ENCODE measurements at places on chromosomes 11 and 22.

- no peaks in the 10 kb centered on the region for H3K36me3 ChIP-seq
- DNase-seq = no peak
- H3K4me3 ChIP-seq = no peak overlapping the region
- no peak overlapping the region for H3K27ac ChIP-seq
- H3K4me1 ChIP-seq = peaks cover 6% of the 10 kb centered on the region
Measured at GRCh38 chr11:19558189-19558986, 154.2 kb upstream of the NAV2 start.

GRCh38 chr22:39284142-39284980 lies 35.1 kb downstream of the RPL3 start:
- no peak overlapping the region for H3K27ac ChIP-seq
- no peak for DNase-seq
- peaks cover under 1% of the 10 kb centered on the region for H3K27me3 ChIP-seq
- peaks cover 36% of the 10 kb centered on the region for H3K4me1 ChIP-seq
- H3K4me3 ChIP-seq = no peak overlapping the region

DNA sequence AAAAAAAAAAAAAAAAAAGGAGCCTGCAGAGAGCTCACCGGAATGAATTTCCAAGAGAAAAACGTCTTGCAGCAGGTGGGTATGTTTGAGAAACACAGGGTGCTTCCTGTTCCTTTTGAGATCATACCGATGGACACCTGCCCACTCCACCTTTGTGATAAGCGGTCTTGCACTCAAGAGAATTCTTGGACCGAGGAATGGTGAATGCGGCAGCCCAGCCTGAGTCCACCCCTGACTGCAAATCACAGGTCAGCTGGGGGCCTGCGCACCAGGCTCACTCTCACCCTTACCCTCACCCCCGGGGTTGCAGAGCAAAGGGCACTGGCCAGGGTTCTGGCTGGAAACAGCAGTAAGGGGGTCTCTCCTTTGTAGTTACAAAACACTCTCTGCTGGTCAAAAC lies 16.8 kb upstream of the TEF start:
- no peak overlapping the region for H3K27ac ChIP-seq
- no peaks in the 10 kb centered on the region for H3K36me3 ChIP-seq
- peaks cover 42% of the 10 kb centered on the region for H3K4me1 ChIP-seq
- H3K4me3 ChIP-seq = no peak overlapping the region
- peaks cover under 1% of the 10 kb centered on the region for H3K27me3 ChIP-seq

- H3K36me3 ChIP-seq = no peaks in the 10 kb centered on the region
- H3K4me1 ChIP-seq = peaks cover 9% of the 10 kb centered on the region
- H3K27ac ChIP-seq = no peak overlapping the region
- DNase-seq = no peak
- H3K4me3 ChIP-seq = no peak overlapping the region
- peaks cover 9% of the 10 kb centered on the region for H3K27me3 ChIP-seq
Measured at GRCh38 chr22:47994601-47995263, 1232.3 kb downstream of the TBC1D22A start.

DNA sequence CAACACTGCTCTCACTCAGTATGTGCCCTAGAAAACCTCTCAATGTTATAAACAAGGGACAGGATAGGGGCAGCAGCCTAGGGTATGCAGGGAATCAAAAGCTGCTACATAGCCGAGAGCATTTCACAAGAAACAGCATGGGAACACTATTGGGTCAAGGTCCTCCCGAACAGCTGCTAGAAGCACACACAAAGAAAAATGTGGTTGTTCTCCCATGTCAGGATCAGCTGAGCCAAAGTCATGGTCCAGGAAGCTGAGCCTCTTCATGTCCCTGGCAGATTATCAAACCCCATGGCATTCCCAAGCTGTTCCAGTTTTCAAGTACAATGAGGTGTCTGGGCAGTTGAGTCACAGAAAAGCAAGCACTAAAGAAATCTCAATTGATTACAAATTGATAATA lies 21.0 kb upstream of the GDPD4 start:
- DNase-seq = no peak
- no peak overlapping the region for H3K4me3 ChIP-seq
- no peaks in the 10 kb centered on the region for H3K27me3 ChIP-seq
- no peaks in the 10 kb centered on the region for H3K4me1 ChIP-seq
- peaks cover 38% of the 10 kb centered on the region for H3K36me3 ChIP-seq
- no peak overlapping the region for H3K27ac ChIP-seq

GRCh38 chr11:93482556-93482955 lies 60.6 kb downstream of the SMCO4 start:
- peaks cover 13% of the 10 kb centered on the region for H3K36me3 ChIP-seq
- H3K27ac ChIP-seq = peak overlapping the region; percentile 23
- H3K27me3 ChIP-seq = peaks cover 3% of the 10 kb centered on the region
- DNase-seq = no peak
- H3K4me3 ChIP-seq = no peak overlapping the region

DNA sequence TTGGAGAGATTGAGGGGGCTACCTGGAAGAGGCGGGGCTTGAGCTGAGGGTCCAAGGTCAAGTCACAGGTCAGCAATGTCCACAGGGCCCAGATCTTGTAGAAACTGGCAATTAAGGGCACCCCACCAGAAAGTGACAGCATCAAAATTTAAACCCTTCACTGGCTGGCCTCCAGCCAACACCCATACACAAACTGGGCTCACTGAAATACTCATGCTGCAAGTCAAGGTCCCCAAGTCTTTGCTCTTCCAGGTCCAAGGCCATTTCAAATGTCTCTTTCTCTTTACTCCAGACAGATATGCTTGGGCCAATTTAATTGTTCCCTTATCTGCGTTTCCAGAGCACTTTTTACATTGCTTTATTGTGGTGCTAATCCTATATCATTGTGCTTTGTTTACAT lies 36.4 kb downstream of the LMO2 start:
- H3K27ac ChIP-seq = no peak overlapping the region
- no peak for DNase-seq
- peaks cover 27% of the 10 kb centered on the region for H3K4me1 ChIP-seq

- peaks cover 68% of the 10 kb centered on the region for H3K27me3 ChIP-seq
- H3K36me3 ChIP-seq = no peaks in the 10 kb centered on the region
- peaks cover 56% of the 10 kb centered on the region for H3K4me1 ChIP-seq
- peak overlapping the region; percentile 76 for H3K4me3 ChIP-seq
- DNase-seq = no peak
- H3K27ac ChIP-seq = no peak overlapping the region
Measured at GRCh38 chr11:46331282-46331984, 15.8 kb upstream of the DGKZ start.

GRCh38 chr11:272931-273198 lies 5.3 kb upstream of the NLRP6 start:
- peaks cover 27% of the 10 kb centered on the region for H3K27me3 ChIP-seq
- no peak overlapping the region for H3K27ac ChIP-seq
- H3K4me1 ChIP-seq = peaks cover 36% of the 10 kb centered on the region
- no peak for DNase-seq

DNA sequence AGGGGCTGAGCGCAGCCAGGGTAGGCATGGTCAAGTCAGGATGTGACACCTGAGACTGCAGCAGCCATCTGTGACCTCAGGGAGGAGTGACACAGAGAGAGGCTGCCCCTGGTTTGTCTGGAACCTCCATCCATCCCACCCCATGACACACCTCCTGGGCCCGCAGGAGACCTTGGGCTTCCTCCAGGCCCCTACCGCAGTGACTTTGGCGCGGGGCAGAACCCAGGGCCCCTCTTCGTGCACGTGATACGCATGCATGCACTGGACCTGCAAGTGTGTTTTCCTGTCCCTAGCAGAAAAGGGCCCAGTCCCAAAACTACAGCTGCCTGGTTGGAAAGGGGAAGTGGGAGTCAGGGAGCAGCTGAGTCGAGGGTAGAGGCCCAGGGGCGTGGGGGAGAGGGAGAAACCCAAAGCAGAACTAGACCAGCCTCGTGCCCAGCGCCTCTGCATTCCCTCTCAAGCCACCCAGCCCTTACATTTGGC lies 7.9 kb upstream of the CYTH4 start:
- no peak for DNase-seq
- H3K27me3 ChIP-seq = peaks cover 32% of the 10 kb centered on the region
- no peak overlapping the region for H3K4me3 ChIP-seq
- H3K36me3 ChIP-seq = no peaks in the 10 kb centered on the region
- H3K4me1 ChIP-seq = peaks cover 24% of the 10 kb centered on the region

- peaks cover 6% of the 10 kb centered on the region for H3K27me3 ChIP-seq
- H3K4me1 ChIP-seq = peaks cover 65% of the 10 kb centered on the region
- H3K27ac ChIP-seq = peak overlapping the region; percentile 38
- H3K36me3 ChIP-seq = no peaks in the 10 kb centered on the region
- H3K4me3 ChIP-seq = no peak overlapping the region
Measured at GRCh38 chr11:128417607-128418324, 169.6 kb downstream of the ETS1 start.

- no peak overlapping the region for H3K27ac ChIP-seq
- H3K4me1 ChIP-seq = peaks cover 41% of the 10 kb centered on the region
- H3K4me3 ChIP-seq = no peak overlapping the region
- no peaks in the 10 kb centered on the region for H3K36me3 ChIP-seq
- DNase-seq = no peak
Measured at GRCh38 chr11:112810951-112811350, 150.3 kb upstream of the NCAM1 start.

- no peak for DNase-seq
- peaks cover 12% of the 10 kb centered on the region for H3K4me1 ChIP-seq
- no peak overlapping the region for H3K27ac ChIP-seq
- no peak overlapping the region for H3K4me3 ChIP-seq
Measured at GRCh38 chr22:19509191-19509590, 15.0 kb downstream of the CLDN5 start.

DNA sequence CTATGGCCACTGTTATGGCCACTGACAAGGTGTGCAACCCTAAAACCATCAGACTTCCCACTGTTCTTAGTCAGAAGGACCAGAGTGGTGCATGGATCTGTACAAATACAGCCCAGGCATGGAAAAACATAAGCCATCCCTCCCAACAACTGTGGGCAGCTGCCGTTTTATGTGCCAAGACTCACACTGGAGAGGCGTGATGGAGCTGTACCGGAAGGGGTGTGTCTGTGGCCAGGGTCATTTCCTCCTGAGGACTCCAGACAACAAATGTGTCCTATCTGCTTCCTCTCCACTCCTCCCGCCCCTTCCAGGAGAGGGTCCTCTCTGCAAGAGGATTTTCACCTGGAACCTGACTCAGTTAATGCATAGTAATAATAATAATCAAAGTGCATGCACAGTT lies 29.5 kb downstream of the KCNJ1 start:
- DNase-seq = no peak
- no peaks in the 10 kb centered on the region for H3K36me3 ChIP-seq
- H3K27me3 ChIP-seq = peaks cover 28% of the 10 kb centered on the region
- peaks cover 34% of the 10 kb centered on the region for H3K4me1 ChIP-seq
- H3K4me3 ChIP-seq = no peak overlapping the region
- no peak overlapping the region for H3K27ac ChIP-seq

- H3K4me1 ChIP-seq = peaks cover 17% of the 10 kb centered on the region
- H3K27me3 ChIP-seq = no peaks in the 10 kb centered on the region
- no peak for DNase-seq
- H3K27ac ChIP-seq = peak overlapping the region; percentile 57
- peaks cover 11% of the 10 kb centered on the region for H3K36me3 ChIP-seq
Measured at GRCh38 chr11:8105666-8106065, 24.7 kb downstream of the TUB start.

- peaks cover 6% of the 10 kb centered on the region for H3K4me1 ChIP-seq
- no peak overlapping the region for H3K4me3 ChIP-seq
- peaks cover 2% of the 10 kb centered on the region for H3K27me3 ChIP-seq
- DNase-seq = no peak
Measured at GRCh38 chr22:43481568-43482317, 69.9 kb downstream of the MPPED1 start.

DNA sequence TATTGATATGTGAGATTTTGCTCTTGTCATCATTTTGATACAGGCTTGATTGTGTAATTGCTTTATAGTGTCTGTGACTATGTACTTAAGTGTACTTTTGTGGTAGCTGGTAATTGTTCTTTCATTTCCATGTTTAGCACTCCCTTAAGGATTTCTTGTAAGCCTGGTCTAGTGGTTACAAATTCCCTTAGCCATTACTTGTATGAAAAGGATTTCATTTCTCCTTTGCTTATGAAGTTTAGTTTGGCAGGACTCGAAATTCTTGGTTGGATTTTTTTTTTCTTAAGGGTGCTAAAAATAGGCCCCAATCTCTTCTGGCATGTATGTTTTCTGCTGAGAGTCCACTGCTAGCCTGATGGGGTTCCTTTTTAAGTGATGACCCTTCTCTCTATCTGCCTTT lies 346.8 kb downstream of the JRKL start:
- no peak overlapping the region for H3K4me3 ChIP-seq
- H3K36me3 ChIP-seq = no peaks in the 10 kb centered on the region
- peaks cover 6% of the 10 kb centered on the region for H3K27me3 ChIP-seq

DNA sequence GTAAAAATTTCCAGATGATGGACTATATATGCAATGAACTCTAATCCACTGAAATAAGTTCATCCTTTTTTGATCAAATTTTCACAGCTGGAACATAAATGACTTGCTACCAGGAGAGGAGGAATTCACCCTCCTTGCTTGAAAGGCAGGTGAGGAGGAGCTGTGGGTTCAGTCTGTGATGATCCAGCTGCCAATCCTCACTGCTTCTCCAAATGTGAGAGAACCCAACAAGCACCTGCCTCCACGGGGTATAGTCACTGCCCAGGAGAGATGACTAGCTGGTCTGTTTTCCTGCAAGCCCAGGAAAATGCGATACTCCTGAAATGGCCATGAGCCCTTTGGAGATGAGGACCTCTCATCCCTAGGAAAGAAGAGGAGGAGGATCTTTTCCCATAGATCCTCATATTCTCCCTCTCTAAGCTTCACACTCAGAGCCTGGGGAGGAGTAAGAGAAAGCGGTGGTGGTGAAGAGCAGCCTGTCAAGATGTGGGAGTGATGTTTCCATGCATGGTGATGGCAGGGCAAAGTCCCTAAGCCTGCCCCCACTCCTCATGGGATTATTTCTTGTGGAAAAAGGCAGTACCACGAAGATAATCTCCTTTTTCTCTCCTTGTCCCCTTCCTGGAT lies 77.9 kb upstream of the USP47 start:
- no peak overlapping the region for H3K4me3 ChIP-seq
- H3K27me3 ChIP-seq = peaks cover 17% of the 10 kb centered on the region
- no peak overlapping the region for H3K27ac ChIP-seq
- no peak for DNase-seq

- peaks cover 13% of the 10 kb centered on the region for H3K4me1 ChIP-seq
- H3K36me3 ChIP-seq = no peaks in the 10 kb centered on the region
- peaks cover 24% of the 10 kb centered on the region for H3K27me3 ChIP-seq
- H3K27ac ChIP-seq = no peak overlapping the region
- no peak overlapping the region for H3K4me3 ChIP-seq
- no peak for DNase-seq
Measured at GRCh38 chr11:128947773-128948172, 5.1 kb upstream of the TP53AIP1 start.

- DNase-seq = peak; percentile 4
- H3K27me3 ChIP-seq = no peaks in the 10 kb centered on the region
- peaks cover 2% of the 10 kb centered on the region for H3K4me1 ChIP-seq
Measured at GRCh38 chr11:43825217-43825816, 55.3 kb upstream of the ALKBH3 start.

DNA sequence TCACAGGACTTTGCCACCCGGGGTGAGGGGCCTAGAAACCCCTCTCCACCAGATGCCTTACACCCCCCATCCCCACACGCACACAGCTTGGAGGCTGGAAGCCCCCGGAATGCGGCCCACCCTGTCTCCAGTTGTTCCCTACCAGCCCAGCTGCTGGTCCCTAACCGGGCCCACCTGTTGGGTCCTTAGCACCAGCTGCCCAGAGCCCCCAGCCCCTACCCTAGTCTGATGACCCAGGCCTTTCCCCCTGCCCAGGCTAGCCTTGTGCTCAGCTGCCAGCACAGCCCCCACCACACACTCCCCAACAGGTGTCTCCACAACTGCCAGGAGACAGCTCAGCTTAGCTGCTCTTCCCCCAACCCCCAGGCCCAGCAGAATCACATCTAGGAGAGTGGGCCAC lies 67.1 kb downstream of the CDKN1C start:
- peaks cover 16% of the 10 kb centered on the region for H3K27me3 ChIP-seq
- H3K4me3 ChIP-seq = no peak overlapping the region
- DNase-seq = no peak
- H3K36me3 ChIP-seq = peaks cover 26% of the 10 kb centered on the region

All from nephron progenitor cell (in vitro differentiated cells).